Epithelial cell of esophagus (primary cell): ENCODE measurements at places on chromosomes 1 and 21.

- no peak for DNase-seq
Measured at GRCh38 chr1:228825840-228826484, 90.7 kb downstream of the RHOU start.

DNA sequence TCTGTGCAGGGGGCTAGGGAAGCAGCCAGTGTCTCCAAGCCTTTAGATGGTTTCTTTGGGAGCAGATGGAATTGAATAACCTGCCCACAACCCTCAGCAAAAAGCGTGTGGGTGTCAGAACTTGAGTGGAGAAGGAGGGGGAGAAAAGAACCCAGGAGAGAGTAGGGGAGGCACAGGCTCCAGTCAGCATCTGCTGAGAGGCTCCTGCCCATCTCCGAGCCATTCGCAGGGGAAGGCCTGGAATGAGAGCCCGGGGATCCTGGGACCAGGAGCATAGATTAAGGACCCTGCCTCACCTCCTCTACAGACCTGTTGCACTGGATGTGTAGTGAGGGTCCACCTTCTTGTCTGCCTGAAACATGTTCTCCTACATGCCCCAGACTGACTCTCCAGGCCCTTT, 16.3 kb downstream of the TMEM81 start:
- no peak for DNase-seq

- no peak for DNase-seq
Measured at GRCh38 chr1:216270086-216270773, 153.0 kb downstream of the USH2A start.

DNA sequence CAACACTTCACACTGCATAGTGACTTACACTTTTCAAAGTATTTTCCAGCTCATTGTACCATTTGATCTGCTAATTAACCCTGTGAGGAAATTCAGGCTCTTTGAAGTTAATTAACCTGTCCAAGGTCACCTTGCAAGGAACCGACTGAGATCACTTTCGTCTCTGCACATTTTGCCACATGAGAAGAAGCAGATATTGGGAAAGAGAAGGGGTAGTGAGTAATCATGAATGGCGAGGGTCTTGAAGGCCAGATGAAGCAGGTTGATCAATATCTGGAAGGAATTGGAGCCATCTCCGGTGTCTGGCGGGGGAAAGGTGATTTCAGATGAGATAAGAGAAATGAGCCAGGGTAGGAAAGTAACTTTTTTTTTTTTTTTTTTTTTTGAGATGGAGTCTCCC, 3.4 kb downstream of the APOA2 start:
- no peak for DNase-seq

- no peak for DNase-seq
Measured at GRCh38 chr21:36946949-36947356, 19.5 kb downstream of the HLCS start.

DNA sequence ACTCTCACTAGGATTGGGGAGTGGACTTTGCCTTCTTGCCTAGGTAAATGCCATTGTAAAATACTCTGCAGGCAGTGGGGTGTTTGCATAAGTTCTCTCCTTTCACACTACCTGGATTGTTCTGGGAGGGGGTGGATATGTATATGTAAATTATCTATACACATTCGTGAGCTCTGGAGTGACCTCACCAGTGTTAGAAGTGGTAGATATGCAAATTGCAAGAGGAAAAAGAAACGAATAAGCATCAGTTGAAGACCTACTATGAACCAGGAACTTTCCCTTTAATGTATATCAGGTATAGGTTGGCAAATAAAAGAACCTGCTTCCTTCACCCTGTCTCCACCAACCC, 1.5 kb upstream of the ARHGEF11 start:
- DNase-seq, result no peak

DNA sequence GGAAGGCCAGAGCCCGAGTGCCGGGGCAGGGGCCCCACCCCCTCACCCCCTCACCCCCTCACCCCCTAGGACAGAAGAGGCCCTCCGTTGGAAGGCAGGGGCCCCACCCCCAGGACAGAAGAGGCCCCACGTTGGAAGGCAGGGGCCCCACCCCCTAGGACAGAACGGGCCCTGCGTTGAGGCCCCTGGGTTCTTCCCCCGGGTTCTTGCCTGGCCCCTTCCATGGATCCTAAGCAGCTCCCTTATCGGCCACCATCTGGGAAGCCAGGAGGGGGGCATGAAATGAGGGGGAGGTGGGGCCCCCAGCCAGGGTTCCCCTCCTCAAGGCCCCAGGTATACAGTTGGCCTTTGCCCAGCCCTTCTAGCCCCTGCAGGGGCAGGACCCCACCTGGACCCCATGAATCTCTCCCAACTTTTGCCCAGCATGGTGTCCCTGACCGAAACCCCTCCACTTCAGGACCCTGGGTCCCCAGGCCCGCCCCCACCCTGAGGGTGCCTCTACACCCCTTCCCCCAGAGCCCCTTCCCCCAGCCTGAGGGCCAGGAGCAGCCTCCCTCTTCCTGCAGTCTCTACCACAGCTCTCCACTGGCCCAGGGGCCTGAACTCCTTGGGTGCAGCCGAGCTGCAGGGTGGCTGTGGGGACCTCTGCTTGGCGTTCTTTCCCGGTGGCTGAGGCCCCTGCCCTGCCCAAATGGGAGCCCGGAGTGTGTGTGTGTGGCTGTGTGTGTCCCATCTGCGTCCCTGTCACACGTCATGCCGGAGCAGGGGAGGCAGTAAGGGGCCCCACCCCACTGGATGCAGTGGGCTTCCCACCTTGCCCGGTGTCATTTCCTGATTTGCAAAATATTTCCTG, 4.3 kb upstream of the VWA1 start:
- no peak for DNase-seq

DNA sequence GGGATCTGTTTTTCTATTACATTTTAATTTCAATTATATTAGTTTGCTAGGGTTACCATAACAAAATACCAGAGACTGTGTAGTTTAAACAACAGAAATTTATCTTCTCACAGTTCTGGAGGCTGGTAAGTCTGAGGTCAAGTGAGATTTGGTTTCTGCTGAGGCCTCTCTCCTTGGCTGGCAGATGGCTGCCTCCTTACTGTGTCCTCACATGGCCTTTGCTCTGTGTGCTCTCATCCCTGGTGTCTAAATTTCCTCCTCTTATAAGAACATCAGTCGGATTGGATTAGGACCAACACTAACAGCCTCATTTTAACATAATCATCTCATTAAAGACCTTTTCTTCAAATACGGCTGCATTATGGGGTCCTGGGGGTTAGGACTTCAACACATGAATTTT, 195.2 kb upstream of the CHODL start:
- DNase-seq, result no peak
